Thymus (tissue), 14 donors: ENCODE measurements at places on chromosomes 1 and 21. TPM values are rescaled to one million over a fixed set of nuclear protein-coding genes. Genes with fewer than 3 reads are reported as not detected.

DNA sequence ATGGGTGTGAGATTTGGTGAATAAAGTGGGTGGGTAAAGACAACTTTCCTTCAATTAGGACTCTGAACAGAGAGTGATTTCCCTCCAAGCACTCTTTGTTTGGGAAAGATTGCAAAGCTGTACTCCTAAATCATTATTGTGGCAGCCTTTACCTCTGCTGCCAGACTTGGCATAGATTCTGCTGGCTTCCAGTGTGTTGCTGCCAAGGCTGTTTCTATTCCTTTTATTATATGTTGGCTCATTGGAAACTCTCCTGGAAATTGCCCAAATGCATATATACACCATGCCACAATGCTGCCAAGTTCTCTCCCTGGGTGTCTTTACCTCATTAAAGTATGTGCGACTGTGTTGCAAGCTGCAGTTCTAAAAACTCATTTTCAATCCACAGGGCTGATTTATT is 668.0 kb downstream of the MRPL39 start:
- no peak for DNase-seq
- H3K27me3 ChIP-seq: no peaks in the 10 kb centered on the region
- H3K27ac ChIP-seq: no peak overlapping the region
- H3K4me3 ChIP-seq: no peak overlapping the region
- H3K36me3 ChIP-seq: no peaks in the 10 kb centered on the region
- H3K4me1 ChIP-seq: no peaks in the 10 kb centered on the region

- no peak overlapping the region for H3K27ac ChIP-seq
- H3K4me1 ChIP-seq: no peaks in the 10 kb centered on the region
- no peak for DNase-seq
- no peaks in the 10 kb centered on the region for H3K27me3 ChIP-seq
- no peaks in the 10 kb centered on the region for H3K36me3 ChIP-seq
- H3K4me3 ChIP-seq: no peak overlapping the region
Observed at GRCh38 chr1:200380589-200381021, 29.2 kb downstream of the ZNF281 start.

GRCh38 chr1:6384962-6385361 is 8.6 kb downstream of the ACOT7 start:
- no peaks in the 10 kb centered on the region for H3K36me3 ChIP-seq
- no peak overlapping the region for H3K4me3 ChIP-seq
- no peak for DNase-seq
- H3K27ac ChIP-seq: no peak overlapping the region

DNA sequence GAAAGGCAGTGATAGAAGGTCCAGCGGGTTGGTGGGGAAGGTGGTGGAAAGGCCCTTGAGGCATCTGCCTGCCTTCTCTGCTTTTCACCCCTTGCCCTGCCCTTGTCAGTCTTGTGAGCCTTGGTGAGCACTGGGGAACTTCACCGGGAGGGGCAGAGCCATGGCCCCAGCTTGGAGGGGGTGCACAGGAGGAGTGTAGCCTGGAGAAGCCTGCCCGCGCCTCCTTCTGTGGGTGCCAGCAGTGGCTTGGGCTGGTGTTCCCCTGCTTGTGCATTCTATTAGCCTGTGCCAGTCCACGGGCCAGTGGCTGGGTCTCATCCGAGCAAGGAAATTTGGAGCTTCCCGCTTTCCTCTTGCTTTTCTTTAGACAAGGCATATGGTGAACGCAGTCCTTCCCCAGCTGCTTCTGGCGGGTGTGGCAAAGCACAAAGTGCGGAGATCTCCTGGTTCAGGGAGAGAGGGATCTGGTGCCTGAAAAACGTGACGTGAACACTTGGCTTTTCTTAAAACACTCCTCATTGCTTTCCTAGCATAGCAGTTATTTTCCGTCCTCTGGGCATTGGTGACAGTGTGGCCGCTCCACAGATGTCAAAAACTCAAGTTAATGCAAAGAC is 10.6 kb upstream of the B3GALT5 start:
- no peaks in the 10 kb centered on the region for H3K27me3 ChIP-seq
- no peaks in the 10 kb centered on the region for H3K4me1 ChIP-seq
- no peak overlapping the region for H3K4me3 ChIP-seq
- no peak for DNase-seq

Gene TARS2
- 17.5 TPM for polyA plus RNA-seq

DNA sequence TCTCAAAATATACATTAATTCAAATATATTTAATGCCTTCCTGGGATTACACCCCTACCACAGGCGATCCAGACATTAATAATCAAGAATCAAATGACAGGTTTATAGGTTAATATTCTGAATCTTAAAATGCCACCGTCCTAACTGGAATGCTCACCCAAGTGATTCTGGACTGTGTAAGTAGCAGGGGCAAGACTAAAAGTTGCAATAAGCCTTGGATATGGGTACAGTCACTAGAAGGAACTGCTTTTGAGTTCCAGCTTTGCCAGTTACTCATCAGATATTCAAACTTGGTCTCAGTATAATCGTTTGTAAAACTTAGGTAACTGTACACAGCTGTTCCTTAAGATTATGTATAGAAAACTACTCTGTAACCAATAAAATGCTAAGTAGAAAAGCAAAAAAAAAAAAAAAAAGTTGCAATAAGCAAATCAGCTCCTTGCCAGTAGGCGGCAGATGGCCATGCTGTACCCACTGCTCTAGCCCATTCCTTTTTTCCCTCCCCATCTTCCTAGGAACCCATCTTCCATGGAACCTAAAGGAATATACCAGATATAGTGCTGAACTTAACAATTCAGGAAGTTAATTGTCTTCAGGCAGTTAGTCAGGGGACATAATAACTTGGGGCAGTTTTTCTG is 10.5 kb downstream of the RO60 start:
- no peak overlapping the region for H3K27ac ChIP-seq
- H3K27me3 ChIP-seq: no peaks in the 10 kb centered on the region
- DNase-seq: no peak
- no peaks in the 10 kb centered on the region for H3K4me1 ChIP-seq

DNA sequence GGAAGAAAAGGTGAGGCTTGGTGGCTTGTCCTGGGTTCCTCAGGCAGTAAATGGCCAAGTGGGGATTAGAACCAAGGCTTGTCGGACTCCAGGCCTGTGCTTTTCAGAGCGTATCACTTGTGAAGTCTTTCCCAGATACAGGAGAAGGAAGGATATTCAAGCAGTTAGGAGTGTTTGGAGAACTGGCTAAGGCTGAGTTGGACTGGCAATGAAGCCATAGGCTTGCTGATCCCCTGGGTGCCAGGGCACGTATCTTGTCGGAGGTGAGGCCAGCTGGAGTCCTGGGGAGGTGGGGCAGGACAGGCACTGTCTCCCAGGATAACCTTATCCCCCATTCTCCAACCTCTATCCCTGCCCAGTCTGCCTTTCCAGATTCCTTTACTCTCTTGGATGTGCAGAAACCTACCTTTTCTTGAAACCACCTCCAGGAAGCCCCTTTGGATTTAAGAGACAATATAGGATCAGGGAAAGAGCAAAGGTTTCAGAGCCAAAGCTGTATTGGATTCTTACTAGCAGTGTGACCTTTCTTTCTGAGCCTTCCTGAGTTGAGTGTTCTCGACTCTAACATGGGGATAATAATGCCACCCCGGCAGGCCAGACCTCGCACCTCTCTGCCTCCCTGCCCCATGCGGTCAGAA is 18.2 kb downstream of the WNT4 start:
- no peak overlapping the region for H3K27ac ChIP-seq
- H3K36me3 ChIP-seq: peaks cover 8% of the 10 kb centered on the region
- no peak for DNase-seq
- no peaks in the 10 kb centered on the region for H3K4me1 ChIP-seq
- no peaks in the 10 kb centered on the region for H3K27me3 ChIP-seq

GRCh38 chr1:109392037-109392787 is 5.5 kb downstream of the SORT1 start:
- H3K36me3 ChIP-seq: no peaks in the 10 kb centered on the region
- peaks cover 3% of the 10 kb centered on the region for H3K27me3 ChIP-seq
- no peak overlapping the region for H3K4me3 ChIP-seq
- no peak for DNase-seq
- no peak overlapping the region for H3K27ac ChIP-seq

Gene ZSCAN20
- polyA plus RNA-seq: 0.68 TPM

- DNase-seq: no peak
- peaks cover 5% of the 10 kb centered on the region for H3K4me1 ChIP-seq
- H3K27ac ChIP-seq: no peak overlapping the region
- H3K36me3 ChIP-seq: no peaks in the 10 kb centered on the region
Observed at GRCh38 chr1:167933788-167934187, 2.7 kb upstream of the DCAF6 start.

- no peaks in the 10 kb centered on the region for H3K4me1 ChIP-seq
- no peak overlapping the region for H3K27ac ChIP-seq
- no peaks in the 10 kb centered on the region for H3K27me3 ChIP-seq
- no peak overlapping the region for H3K4me3 ChIP-seq
- DNase-seq: no peak
Observed at GRCh38 chr1:6823793-6824192, 38.5 kb downstream of the CAMTA1 start.

DNA sequence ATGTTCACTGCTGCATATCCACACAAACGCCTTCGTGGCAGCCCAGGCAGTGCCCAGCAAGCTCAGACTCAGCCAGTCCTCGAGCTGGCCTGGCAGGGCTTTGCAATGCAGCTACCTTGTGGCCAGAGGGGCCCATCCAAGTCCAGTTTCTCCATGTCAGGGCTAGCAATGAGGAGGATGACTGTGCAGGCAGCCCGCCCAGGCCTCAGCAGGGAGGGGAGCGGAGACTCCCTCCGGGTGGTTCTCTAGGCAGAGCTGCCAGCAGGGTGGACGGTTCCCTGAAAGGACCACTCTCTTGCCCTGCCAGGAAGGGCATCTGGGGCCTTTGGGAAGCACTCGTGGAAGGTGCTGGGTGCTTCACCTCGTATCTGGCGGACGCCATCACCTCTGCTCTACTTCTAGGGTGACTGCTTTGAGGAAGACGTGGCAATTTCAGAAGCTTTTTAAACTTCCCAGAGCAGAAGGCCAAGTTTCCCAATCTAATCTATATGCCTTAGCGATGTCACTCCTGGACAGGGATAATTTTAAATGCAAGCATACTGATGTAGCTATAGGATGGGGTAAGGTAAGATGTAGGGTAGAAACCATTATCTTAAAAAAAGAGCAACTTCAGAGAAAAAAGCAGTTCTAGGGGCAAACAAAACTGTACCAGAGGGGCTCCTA is 56.2 kb downstream of the RUNX1 start:
- no peak overlapping the region for H3K4me3 ChIP-seq
- peaks cover 66% of the 10 kb centered on the region for H3K4me1 ChIP-seq
- no peak overlapping the region for H3K27ac ChIP-seq
- peaks cover 22% of the 10 kb centered on the region for H3K36me3 ChIP-seq
- DNase-seq: no peak
- H3K27me3 ChIP-seq: no peaks in the 10 kb centered on the region

GRCh38 chr1:30200161-30200560 is 523.2 kb downstream of the MATN1 start:
- H3K27ac ChIP-seq: no peak overlapping the region
- no peaks in the 10 kb centered on the region for H3K36me3 ChIP-seq
- no peaks in the 10 kb centered on the region for H3K27me3 ChIP-seq
- H3K4me3 ChIP-seq: no peak overlapping the region
- no peak for DNase-seq

DNA sequence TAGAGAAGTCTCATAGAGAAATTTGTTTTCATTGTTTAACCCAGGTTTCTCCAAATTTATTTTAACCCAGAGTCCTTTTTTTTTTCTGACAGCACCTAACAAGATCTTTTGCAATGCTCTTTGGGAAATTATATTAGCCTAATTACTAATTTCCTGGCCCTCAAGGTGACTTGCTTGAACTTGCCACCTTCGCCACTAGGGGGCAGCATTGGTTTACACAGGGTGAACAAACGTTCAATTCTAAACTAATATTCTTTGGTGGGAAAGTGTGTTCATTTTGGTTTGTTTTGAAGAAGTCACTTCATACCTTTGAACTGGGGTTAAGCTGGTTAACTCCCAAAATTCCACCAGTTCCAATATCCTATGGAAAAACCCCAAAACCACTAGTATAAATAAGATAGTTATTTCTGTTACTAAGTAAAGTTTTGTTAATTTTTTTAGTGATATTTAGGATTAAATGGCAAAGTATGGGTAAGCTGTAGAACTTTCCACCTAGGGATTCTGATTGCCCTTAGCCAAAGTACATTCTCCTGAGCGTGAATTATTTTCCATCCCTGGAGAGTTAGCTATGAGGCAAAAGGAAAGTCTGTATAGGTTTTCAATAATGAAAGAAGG is 13.0 kb downstream of the CCDC190 start:
- no peaks in the 10 kb centered on the region for H3K4me1 ChIP-seq
- peak; percentile 36 for DNase-seq
- no peak overlapping the region for H3K4me3 ChIP-seq
- no peaks in the 10 kb centered on the region for H3K27me3 ChIP-seq

DNA sequence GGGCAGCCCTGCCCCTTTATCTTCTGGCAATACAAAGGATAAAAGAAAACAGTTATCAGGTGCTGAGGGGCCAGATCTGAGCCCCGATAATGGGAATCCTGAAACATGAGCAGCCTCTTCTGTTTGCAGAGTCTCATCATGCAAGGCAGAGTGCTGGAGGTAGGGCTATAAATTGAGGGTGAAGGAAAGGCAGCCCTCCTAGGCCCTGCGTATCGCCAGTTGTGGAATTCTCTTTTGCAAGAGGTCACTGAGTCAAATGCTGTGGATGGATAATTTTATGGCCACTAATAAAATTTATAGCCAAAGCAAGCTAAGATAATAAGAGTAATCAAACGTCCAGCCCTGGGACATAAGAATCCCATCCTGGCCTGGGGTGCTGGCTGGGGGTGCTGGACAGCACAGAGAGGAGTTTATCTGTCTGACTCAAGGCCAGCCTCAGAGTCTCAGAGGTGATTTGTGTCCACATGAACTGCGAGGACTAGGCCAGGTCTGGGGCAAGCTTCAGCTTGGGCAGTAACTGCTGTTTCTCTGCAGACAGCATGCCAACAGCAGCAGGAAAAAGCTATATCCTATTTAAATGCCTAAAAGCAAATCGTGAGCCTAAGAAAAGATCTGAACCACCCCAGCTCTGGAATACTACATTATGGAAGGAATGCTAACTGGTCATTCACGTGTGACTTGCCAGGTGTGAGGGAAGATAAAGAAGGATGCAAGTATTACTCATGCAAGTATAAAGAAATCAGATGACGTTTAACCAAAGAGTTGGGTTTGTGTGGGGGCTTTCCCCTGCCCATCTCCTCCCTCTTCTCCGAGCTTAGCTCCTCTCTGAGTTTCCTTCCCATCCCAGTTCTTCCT is 254.8 kb downstream of the KIF26B start:
- no peaks in the 10 kb centered on the region for H3K4me1 ChIP-seq
- H3K36me3 ChIP-seq: no peaks in the 10 kb centered on the region
- no peaks in the 10 kb centered on the region for H3K27me3 ChIP-seq
- no peak overlapping the region for H3K27ac ChIP-seq

Gene KCNJ9
- polyA plus RNA-seq: 0.09 TPM
